ENCODE measurements at places on chromosomes 1 and 21.

- no peak for DNase-seq
Observed at GRCh38 chr1:186843226-186843625, 14.5 kb downstream of the PLA2G4A start.

- no peak for DNase-seq
Observed at GRCh38 chr1:18191481-18192155, 84.0 kb downstream of the IGSF21 start.

- DNase-seq: no peak
Observed at GRCh38 chr1:10617931-10618885, 143.5 kb downstream of the PEX14 start.

- no peak for DNase-seq
Observed at GRCh38 chr1:107689733-107690132, 275.2 kb downstream of the VAV3 start.

GRCh38 chr1:201190005-201190404 lies 619 bp upstream of the IGFN1 start:
- no peak for DNase-seq

DNA sequence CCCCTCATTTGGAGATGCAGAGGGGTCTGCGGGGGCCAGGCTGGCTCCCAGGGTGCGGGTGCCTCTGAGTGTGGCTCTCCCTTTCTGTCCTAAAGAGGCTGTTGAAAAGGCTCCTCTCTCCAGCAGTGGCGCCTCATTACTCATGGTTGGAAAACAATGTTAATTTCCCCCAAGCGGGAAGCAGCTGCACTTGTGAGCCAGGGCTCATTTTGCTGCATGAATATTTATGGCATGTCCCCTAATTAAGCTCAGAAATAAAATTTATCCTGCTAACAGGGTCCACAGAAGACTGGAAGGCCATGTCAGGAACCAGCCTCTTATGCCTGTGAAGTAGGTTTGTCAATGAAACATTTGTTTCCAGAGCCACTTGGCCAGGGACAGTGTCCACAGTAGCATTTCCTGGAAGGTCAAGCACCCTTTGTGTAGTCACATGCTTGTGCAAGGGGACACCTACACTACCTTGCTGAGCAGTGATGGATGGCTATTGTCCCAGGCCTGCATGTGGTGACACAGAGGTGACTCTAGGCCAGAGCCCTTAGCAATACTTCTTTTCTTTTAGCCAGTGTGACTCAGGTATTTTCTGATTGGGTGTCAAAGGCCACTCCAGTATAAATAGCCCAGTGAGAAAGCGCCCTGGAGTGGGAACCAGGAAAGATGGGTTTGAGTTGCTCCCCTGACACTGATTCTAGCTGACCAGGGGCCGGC lies 259.0 kb downstream of the FOXD2 start:
- no peak for DNase-seq
